ENCODE measurements at places on chromosomes 4 and X. TPM values are rescaled to one million over a fixed set of nuclear protein-coding genes. Genes with fewer than 3 reads are reported as not detected.

TMEM271 gene
- not detected for total RNA-seq

PROM1 gene
- not detected for total RNA-seq

ZNF185 gene
- total RNA-seq: 2.6 TPM

GRCh38 chrX:15299941-15300851, 15.2 kb downstream of the ASB11 start:
- no peaks in the 10 kb centered on the region for H3K4me1 ChIP-seq
- H3K4me3 ChIP-seq: no peak overlapping the region
- no peak overlapping the region for H3K27ac ChIP-seq

DNA sequence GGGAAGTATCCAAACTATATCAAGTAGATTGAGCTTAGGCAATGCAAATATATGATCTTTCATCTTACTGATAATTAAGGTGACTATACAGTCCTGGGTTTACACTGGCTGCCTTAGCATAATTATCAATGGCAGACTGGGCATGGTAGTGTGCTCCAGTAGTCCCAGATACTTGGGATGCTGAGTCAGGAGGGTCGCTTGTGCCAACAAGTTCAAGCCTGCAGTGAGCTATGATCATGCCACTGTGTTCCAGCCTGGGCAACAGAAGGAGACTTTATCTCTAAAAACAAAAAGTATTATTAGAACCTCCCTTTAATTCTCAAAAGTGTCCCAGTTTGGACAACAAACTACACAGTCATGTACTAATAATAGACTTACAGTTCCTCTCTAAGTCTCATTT, 99.4 kb upstream of the RASGEF1B start:
- no peak overlapping the region for H3K27ac ChIP-seq
- no peaks in the 10 kb centered on the region for H3K36me3 ChIP-seq
- no peak for DNase-seq
- H3K4me1 ChIP-seq: no peaks in the 10 kb centered on the region
- H3K4me3 ChIP-seq: no peak overlapping the region

DNA sequence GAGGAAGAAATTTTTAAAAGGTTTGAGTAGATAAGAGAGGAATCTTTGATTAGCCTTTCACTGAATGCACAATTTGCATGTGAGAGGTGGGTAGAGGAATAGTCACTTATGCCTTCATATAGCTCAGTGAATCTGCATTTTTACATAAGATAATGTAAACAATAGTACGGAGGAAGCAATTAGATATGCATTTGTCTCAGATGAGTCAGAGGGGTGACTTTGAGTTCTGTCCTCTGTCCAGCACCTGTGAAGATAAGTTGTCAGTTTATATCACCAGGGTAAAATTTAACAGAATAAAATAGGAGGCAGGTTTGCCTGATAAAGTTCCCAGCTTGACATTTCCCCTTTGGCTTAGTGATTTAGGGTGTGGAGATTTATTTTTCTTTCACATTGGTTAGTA, 841.9 kb downstream of the PCDH18 start:
- no peak overlapping the region for H3K4me3 ChIP-seq
- DNase-seq: no peak
- no peaks in the 10 kb centered on the region for H3K4me1 ChIP-seq
- H3K36me3 ChIP-seq: no peaks in the 10 kb centered on the region

- peaks cover 5% of the 10 kb centered on the region for H3K36me3 ChIP-seq
- H3K27me3 ChIP-seq: no peaks in the 10 kb centered on the region
- peak overlapping the region; percentile 98 for H3K27ac ChIP-seq
- H3K4me3 ChIP-seq: peak overlapping the region; percentile 59
- DNase-seq: peak; percentile 63
Observed at GRCh38 chr4:108051343-108051742, 61.7 kb downstream of the HADH start.

DNA sequence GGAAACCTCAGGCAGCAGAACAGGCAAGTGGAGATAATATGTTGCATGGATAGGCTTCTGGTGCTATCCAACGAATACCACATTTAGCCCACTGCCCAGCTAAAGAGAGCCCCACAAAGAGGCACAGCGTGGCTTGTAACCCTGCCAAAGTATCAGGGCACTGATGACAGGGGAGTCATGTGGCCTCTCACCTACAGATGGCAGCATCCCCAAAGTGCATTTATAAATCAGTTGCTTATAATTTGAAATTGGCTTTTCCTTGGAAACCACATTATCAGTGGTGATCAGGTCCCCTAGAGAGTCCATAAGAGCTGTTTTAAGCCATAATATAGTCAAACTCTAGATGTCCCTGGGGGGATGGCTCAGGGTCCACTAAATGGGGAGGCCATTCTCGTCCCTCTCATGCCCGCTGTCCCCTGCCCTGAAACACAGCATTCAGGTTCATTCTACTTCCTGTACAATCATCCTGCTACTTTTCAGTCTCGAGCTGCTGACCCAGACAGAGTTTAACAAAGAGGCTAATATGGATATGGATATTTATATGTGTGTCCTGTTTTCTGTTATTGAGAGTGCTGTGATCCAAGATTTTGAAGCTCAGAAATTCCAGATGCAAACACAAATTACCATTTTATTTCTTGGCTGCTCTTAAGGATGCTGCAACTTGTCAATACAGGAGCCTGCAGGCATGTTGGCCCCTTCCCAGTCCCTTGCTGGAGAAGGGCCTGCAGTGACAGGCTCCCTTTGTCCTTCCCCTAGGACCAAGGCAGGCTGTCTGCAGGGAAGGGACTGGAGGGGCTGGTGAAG, 28.5 kb downstream of the SRPX start:
- no peak for DNase-seq
- peaks cover 10% of the 10 kb centered on the region for H3K27me3 ChIP-seq
- no peaks in the 10 kb centered on the region for H3K4me1 ChIP-seq
- H3K27ac ChIP-seq: no peak overlapping the region
- no peaks in the 10 kb centered on the region for H3K36me3 ChIP-seq

MAGED4 gene
- total RNA-seq: 1.4 TPM

DNA sequence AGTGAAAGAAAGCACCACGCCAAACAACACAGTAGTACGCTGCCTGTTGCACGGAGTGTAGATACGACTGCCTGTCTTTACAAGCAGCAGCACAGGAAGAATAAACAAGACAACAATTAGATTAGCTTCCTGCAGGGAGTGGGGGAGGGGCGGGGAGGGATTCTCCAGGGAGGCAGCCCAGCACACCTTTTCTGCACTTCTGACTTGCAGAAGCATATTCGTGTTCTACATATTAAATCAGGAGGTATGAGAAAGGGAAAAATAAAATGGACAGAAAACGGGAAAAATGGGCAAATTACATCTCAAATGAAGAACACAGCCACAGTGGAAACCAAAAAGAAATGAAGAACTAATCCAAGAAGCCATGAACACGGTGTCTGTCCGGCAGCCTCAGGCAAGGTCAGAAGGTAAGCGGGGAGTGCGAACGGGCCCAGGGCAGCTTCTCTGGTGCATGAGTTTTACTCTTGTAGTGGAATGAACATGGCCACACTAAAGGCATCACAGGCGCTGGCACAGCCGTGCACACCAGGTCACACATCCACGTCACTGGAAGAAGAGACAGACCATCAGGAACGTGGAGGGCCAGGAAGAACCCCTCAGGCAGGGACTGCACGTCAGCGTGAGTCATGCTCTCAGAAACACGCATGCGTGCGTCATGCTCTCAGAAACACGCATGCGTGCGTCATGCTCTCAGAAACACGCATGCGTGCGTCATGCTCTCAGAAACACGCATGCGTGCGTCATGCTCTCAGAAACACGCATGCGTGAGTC, 20.1 kb upstream of the ADRA2C start:
- H3K4me3 ChIP-seq: no peak overlapping the region
- DNase-seq: no peak
- H3K4me1 ChIP-seq: peaks cover 8% of the 10 kb centered on the region

- H3K4me1 ChIP-seq: peaks cover 2% of the 10 kb centered on the region
- peak overlapping the region; percentile 76 for H3K27ac ChIP-seq
- no peaks in the 10 kb centered on the region for H3K27me3 ChIP-seq
- no peak for DNase-seq
- no peak overlapping the region for H3K4me3 ChIP-seq
Observed at GRCh38 chrX:24426340-24426913, 38.7 kb upstream of the PDK3 start.

DNA sequence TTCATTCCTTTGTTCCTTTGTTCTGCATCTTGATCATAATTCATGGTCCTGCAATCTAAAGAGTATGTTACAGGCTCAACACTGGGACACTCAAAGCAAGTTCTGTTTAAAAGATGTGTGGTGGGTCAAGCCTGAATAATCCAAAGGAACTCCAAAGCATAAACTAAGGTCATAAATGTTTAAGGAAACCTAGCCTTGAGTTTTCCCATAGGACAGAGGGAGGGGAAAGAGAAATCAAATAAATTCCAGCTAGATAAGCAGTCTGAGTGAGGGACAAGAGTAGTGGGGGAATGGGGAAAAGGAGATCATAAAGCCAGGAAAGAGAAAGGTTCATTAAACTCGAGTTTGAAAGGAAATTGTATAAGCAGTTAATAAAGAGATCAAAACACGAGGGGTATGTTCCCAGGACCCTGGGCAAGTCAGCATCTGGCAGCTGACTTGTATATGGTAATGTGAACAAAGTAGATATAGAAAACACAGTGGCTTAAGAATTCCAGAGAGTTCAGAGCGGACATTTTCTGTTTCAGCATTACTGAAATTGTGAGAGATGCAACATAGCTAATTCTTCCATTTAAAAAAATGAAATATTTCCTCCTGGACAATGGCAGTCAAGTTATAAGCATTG, 125.8 kb upstream of the EDNRA start:
- H3K4me1 ChIP-seq: no peaks in the 10 kb centered on the region
- no peak overlapping the region for H3K27ac ChIP-seq
- DNase-seq: no peak

DNA sequence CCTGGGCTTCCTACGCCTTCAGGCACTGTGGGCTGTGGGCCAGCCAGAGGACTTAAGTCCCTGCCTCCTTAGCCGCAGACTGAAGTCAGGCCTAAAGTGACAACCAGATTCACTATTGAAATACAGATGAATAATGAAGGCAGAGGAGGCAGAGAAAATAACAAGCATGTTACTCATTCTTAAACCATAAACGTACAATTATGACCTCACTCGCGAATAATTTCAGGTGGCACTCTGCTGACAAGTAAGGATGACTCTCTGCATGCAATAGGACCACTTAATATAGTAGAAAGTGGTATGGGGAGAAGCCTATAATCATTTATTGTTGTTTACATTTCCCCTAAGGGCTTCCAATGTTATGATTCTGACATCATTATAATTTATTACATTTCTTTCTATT, 409.2 kb upstream of the FGF13 start:
- H3K36me3 ChIP-seq: no peaks in the 10 kb centered on the region
- no peak overlapping the region for H3K4me3 ChIP-seq
- no peaks in the 10 kb centered on the region for H3K4me1 ChIP-seq
- H3K27me3 ChIP-seq: no peaks in the 10 kb centered on the region

DNA sequence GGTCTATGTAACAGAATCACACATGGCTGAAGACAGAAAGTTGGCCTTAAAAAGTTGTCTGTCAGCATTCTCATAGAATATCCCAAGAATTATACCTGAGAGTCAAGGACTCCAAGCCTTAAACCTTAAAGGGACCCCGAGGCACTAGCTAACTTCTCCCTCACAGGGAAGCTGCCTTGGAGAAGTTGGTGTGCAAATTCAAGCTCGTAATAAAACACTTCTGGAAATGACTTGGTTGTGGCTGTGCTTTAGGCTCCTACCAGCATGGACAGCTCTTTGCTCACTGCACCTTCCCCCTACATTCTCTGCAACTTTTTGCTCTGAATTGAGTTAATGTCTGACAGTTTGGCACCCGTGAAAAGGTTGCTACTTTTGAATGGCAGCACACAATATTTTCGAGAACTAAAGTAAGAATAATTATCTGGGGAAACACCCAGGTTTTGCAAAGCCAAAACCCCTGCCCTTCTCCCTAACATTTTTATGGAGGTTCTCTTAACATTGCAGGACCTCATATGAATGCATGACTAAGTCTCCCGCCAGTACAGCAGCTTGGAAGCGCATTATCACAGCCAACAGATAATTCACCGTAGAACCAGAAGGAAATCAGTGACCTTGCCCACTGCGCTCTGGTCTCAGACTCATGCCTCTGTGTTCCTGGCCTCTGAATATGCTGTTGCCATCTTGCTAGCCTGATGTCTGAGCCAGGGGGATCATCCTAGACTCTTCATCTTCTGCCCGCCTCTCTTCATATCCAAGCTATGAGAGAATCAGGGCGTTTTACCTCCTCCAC, 91.0 kb downstream of the MGST2 start:
- no peaks in the 10 kb centered on the region for H3K4me1 ChIP-seq
- no peak overlapping the region for H3K4me3 ChIP-seq
- H3K27ac ChIP-seq: no peak overlapping the region
- no peak for DNase-seq
- no peaks in the 10 kb centered on the region for H3K36me3 ChIP-seq
- no peaks in the 10 kb centered on the region for H3K27me3 ChIP-seq

PPP1R2C gene
- not detected for total RNA-seq

- no peak overlapping the region for H3K4me3 ChIP-seq
- H3K27ac ChIP-seq: no peak overlapping the region
- DNase-seq: no peak
Observed at GRCh38 chr4:140255467-140255866, 101.5 kb upstream of the MAML3 start.

DNA sequence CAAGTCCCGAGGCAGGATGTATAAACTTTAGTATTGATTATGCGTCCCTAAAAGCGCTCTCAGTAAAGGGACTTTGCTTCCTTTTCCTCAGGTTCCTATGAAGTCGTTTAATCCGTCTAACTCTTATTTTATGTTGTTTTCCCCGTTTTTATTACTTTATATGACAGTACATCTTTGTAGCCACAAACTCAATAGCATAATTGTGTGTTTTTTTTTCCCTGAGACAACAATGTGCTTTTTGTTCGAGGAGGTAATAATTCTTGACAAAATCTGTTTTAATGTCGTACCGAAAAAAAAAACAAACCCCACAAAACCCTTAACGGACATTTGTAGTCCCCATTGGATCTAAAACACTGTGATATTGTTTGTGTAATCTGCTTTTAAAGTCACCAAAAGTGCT, 17.9 kb upstream of the PPP2R3B start:
- no peak for DNase-seq
- peaks cover 3% of the 10 kb centered on the region for H3K36me3 ChIP-seq
- no peaks in the 10 kb centered on the region for H3K27me3 ChIP-seq

SMIM10L2A gene
- total RNA-seq: 5.5 TPM

SASH3 gene
- 158 TPM for total RNA-seq

SGMS2 gene
- not detected for total RNA-seq

GRCh38 chr4:2478229-2478628, 9.3 kb downstream of the RNF4 start:
- H3K27ac ChIP-seq: peak overlapping the region; percentile 72
- H3K27me3 ChIP-seq: no peaks in the 10 kb centered on the region
- peak; percentile 36 for DNase-seq
- peak overlapping the region; percentile 42 for H3K4me3 ChIP-seq
- H3K36me3 ChIP-seq: no peaks in the 10 kb centered on the region

- H3K27ac ChIP-seq: no peak overlapping the region
- H3K36me3 ChIP-seq: peaks cover 36% of the 10 kb centered on the region
- H3K4me3 ChIP-seq: no peak overlapping the region
- no peaks in the 10 kb centered on the region for H3K27me3 ChIP-seq
- no peaks in the 10 kb centered on the region for H3K4me1 ChIP-seq
- no peak for DNase-seq
Observed at GRCh38 chr4:26660261-26660660, 76.4 kb downstream of the TBC1D19 start.

SERTM2 gene
- total RNA-seq: not detected
